ENCODE measurements at places on chromosomes 11 and 22.

- no peak for DNase-seq
Observed at GRCh38 chr11:11748706-11749365, 92.9 kb upstream of the USP47 start.

DNA sequence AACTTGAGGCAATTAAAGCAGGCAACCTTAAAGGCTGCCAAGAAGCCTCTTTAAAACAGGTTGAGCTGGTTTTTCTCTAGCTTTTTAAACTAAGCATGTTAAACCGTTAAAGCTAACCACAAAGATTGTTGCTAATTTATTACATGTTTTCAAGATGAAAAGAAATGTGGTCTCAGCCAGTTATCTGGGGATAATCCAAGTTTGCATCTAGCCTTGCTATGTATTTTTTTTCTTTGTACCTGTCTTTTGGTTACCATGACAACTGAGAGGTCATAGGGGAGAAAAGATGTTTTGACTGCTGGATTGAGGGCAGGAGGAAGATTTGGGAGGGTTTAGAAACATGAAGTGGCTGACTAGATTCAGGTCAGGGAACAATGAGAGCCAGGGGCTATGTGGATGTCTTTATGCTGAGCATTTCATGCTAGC lies 19.2 kb upstream of the PGM2L1 start:
- DNase-seq: no peak

DNA sequence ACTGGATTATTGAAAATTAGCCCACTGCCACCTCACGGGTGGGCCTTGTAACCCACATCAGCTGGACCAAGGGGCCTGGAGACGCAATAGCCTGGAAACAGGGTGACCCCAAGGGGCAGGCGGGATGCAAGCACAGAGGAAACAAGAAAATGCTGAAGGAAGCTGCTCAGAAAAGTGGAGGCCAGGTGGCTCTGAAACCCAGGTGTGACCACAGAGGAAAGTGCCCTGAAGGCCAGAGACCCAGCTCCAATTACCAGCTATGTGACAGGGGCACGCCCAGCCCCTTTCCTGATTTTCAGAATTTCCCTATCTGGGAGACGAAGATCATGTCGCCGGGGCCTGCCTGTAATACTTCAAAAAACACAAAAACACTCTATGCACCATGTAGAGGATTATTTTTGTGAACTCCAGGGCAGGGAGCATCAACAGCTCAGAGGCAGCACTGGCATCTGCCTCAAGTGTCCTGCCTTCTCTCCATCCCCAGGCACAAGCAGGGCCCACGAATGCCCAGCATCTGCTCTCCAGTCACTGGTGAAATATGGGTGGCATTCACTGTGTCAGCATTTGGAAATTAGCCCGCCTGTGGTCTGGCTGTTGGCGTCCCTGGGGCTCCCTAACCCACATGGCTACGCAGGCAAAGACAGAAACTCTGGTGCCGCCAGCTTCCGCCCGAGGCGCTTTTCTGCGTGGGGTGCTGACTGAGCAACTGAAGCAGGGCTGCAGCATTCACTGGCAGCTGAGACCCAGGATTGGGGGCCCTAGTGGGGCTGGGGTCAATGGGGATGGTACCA lies 6.3 kb downstream of the KCNJ1 start:
- no peak for DNase-seq

- DNase-seq: no peak
Observed at GRCh38 chr11:19458231-19458630, 217.5 kb upstream of the E2F8 start.

GRCh38 chr11:5624489-5625279 lies at the start of gene TRIM34:
Gene TRIM34, plus strand, starts transcription at chr11:5625001. Its CDS starts 7,331 bp downstream, at chr11:5632332.
- no peak for DNase-seq

GRCh38 chr11:35918716-35919115 lies 25.1 kb upstream of the LDLRAD3 start:
- no peak for DNase-seq

- DNase-seq: peak; percentile 54
Observed at GRCh38 chr11:20355221-20356219, 8.0 kb upstream of the HTATIP2 start.

- no peak for DNase-seq
Observed at GRCh38 chr11:62615521-62615920, 2.5 kb downstream of the ROM1 start.

DNA sequence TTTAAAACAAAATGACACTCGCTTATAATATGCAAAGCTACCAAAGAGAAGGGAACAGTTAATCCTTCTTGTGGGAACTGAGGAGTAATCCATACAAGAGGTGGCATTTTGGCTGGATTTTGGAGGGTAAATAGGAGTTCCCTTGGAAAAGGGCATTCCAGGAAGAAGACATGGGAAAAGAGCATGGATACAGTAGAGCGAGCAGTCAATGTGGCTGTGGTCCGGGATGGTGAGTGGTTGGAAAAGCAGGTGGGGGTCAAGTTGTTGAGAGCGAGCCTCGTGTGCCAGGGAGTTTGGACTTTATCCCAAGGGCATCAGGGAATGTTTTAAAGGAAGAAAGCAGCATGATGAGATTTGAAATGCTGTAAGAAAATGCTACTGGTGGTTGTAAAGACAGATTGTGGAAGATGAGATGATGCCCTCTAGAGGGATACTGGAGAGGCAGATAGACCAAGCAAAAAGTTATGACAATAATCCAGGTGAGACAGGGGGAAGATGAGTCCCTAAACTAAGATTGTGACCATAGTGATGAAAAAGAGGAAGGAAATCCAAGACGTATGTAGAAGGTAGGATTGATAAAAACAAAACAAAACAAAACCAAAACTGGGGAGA lies 3.8 kb upstream of the MMP7 start:
- no peak for DNase-seq

DNA sequence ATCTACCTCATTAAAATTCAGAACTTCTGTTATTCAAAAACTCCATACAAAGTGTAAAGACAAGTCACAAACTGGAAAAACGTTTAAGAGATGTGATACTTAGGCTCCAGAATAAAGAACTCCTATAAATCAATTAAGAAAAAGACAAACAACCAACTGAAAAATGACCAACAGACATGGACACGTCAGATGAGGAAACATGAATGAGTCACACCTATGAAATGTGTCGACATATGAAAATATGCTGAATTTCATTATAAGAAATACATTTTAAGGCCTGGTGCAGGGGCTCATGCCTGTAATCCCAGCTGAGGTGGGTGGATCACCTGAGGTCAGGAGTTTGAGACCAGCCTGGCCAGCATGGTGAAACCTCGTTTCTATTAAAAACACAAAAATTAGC lies 78.7 kb downstream of the ENTHD1 start:
- DNase-seq: no peak
